Kidney (tissue), 22 donors: ENCODE measurements at places on chromosomes 6 and 20. TPM values are rescaled to one million over a fixed set of nuclear protein-coding genes. Genes with fewer than 3 reads are reported as not detected.

DNA sequence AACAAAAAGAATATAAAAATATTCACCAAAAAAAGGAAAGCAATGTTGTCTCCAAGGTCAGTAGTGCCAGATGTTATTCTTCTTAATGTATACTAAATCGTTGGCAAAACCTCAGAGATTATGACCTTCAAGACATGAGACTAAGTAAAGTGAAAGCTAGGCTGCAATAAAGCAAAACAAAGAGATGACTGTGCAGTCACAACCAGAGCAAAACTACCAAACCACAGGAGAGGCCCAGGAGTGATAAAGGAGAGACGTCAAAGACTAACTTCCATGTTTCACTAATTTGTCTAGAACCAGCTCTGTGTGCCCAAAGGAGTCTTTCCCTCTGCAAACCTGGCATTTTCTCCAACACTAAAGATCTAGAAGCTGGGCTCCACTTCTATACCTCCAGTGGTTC, 155.9 kb upstream of the POU3F2 start:
- DNase-seq = no peak

- DNase-seq = no peak
Measured at GRCh38 chr6:47276377-47276776, 33.3 kb downstream of the TNFRSF21 start.

EBF4 gene
- 10.2 TPM for total RNA-seq

DNA sequence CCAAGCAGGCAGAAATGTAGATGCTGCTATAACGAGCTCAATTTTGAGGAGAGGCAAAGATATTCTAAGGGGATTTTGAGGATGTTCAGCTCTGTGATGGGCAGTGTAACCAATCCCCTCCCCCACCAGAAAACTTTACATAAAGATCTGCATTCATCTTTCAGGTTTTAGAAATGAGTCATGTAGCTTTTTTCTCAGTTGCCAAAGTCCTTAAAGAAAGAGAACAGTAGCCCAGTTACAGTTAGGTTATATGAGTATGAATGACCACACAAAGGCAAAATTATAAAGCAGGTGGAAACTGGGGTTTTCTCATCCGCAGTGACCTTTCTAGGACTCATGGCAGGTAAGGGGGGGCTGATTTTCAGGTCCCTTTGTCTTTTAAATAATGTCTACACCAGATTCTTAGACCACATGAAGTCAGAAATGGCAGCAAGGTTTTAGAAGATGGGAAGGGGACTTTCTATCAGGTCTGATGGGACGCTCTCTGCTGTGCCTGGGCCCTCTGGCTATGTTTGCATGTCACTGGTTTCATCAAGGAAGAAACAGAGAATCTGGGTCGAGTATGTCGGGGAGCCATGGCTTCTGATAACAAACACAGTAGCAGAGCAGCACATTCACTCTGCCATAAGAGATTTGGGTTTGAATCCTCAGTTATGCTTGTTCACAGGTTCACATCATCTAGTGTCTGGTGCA, 94.7 kb downstream of the CLIC5 start:
- DNase-seq = no peak

GMEB2 gene
- 13.4 TPM for total RNA-seq

MYL9 gene
- 294 TPM for total RNA-seq

DNA sequence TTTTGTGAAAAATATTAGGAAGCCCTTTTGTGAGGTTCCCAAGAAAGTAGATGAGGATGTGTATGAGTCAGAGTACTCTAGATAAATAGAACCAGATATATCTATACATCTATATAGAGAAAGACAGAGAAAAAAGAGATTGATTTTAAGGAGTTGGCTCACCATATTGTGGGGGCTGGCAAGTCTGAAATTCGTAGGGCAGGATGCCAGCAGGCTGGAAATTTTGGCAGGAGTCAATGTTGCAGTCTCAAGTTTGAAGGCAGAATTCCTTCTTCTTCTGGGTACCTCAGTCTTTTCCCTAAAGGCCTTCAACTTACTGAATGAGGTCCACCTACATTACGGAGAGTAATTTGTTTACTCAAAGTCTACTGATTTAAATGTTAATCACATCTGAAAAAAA, 65.3 kb upstream of the SAMD3 start:
- DNase-seq = no peak

- DNase-seq = no peak
Measured at GRCh38 chr6:24458134-24458533, 31.2 kb downstream of the GPLD1 start.

- peak; percentile 67 for DNase-seq
Measured at GRCh38 chr6:170222498-170223471, 68.1 kb downstream of the DLL1 start.

SOBP gene
- 9.5 TPM for total RNA-seq

GRCh38 chr6:112284603-112285002, 30.2 kb upstream of the LAMA4 start:
- DNase-seq = no peak

DNAAF9 gene
- 25.2 TPM for total RNA-seq

DNA sequence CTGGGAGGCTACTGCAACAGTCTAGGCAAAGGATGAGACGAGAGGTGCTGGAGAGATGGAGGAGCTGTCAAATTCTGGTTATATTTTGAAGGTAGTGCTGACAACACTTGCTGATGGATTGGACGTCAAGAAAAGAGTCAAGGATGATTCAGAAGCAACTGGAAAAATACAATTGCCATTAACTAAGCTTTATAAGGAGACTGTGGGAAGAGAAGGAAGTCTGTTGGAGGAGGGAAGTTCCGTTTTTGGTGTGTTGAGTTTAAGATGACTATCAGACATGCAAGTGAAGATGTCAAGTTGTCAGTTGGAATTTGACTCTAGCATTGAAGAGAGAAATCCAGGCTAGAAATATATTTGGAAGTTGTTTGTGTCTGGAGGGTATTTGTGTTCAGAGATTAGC, 358.1 kb downstream of the RNGTT start:
- no peak for DNase-seq

GRCh38 chr6:145028144-145028818, 707.0 kb downstream of the EPM2A start:
- peak; percentile 66 for DNase-seq

DNA sequence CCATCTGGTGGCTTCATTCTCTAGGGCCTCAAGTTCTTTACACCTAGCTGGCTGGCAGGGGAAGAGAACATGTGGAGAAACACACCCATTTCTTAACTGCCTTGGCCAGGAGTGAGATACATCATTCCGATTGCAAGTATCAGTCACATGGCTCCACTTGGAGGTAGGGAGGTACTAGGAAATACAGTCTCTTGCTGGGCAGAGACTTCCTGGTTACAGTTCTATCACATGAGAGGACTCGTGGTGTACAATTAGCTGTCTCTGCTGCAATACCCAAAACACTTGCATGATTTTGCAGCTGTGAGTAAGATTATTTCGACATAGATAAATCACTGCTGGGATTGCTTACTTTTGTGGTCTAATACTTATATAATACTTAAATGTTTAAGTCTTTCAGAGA, 51.1 kb downstream of the GTF2H5 start:
- no peak for DNase-seq

DNA sequence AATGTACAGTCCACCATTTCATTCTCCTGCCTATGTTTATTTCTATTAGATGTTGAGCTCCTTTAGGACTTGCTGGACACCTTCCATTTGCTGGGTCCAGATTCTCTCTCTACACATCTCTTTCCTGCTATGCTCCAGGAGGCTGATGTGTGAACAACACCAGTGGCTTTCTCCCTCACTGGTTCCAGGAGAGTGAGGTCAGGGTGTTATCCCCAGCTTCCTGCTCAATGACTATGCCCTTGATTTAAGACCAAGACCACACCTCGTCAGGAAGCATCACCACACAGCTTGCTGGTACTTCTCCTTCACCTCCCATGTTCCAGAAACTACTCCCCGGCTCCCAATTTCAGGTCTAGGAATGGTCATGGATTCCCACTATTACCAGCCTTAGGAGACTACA, 31.3 kb upstream of the E2F3 start:
- DNase-seq = no peak

FAM50B gene
- total RNA-seq = 13.2 TPM

SLC16A10 gene
- total RNA-seq = 3.7 TPM

FNDC1 gene
- total RNA-seq = 1.3 TPM

- DNase-seq = no peak
Measured at GRCh38 chr6:107819217-107819616, 4.9 kb downstream of the SCML4 start.

KCNK16 gene
- total RNA-seq = not detected

STK38 gene
- total RNA-seq = 30.4 TPM

GRCh38 chr6:7674291-7674690, 51.6 kb upstream of the BMP6 start:
- no peak for DNase-seq

BTNL2 gene
- total RNA-seq = not detected

DNA sequence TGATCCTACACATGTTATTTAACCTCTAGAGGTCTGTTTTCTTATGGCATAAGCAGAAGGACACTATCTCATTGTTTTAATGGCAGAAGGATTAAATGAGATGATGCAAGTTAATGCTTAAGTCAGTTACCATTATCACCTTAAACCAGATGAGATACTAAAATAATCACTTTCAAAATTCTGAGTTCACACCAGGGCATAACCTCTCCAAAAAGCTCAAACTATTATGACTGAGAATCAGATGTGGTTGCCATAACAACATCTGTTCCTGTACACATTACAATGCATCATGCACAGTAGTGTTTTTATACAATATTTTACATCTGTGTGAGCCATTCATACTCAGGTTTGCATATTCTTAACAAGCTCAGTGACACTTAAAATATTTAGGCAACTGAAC, 10.2 kb downstream of the ADNP start:
- DNase-seq = no peak

- DNase-seq = no peak
Measured at GRCh38 chr6:132190815-132191175, 210.5 kb downstream of the MOXD1 start.

DNA sequence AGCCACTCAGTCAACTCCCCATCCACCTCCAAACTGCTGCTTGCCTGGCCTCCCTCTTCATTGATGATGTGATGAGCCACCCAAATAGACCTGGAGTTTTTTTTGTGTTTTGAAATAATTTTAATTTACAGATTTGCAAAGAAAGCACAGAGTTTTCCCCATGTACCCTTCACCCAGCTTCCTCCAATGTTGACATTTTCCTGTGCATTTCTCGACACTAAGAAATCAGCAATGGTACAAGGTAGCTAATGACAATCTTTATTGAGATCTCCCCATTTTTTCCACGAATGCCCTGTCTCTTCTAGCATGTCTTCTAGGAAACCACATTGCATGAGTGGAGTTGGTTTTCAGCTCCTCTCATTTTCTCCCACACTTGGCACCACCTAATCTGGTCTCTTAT, 30.1 kb downstream of the PPP1R14C start:
- no peak for DNase-seq

- no peak for DNase-seq
Measured at GRCh38 chr6:142653710-142654420, 291.1 kb downstream of the HIVEP2 start.

- DNase-seq = no peak
Measured at GRCh38 chr6:125257351-125257750, 44.4 kb downstream of the HDDC2 start.

DNA sequence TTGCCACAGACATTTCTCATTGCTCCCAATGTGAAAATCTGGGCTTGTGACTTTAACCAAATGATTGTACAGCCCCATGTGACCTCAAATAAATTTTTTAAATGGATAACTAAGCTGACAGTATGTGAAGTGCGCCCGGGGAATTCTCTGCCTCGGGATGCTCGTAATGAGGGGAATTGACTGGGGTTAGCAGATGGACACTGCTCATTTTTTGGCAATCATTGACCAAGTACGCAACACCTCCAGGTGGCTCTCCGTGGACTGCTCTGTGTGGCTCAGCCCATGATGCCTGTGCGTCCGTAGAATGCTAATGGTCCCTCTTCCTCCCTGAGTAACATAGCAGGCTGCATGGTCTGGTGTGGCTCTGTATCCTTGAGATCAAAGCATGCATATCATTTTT, 42.4 kb downstream of the FARS2 start:
- DNase-seq = no peak

SIRPG gene
- 2.5 TPM for total RNA-seq

BRPF3 gene
- total RNA-seq = 29.5 TPM

GNAS-AS1 gene
- total RNA-seq = 0.88 TPM

DNA sequence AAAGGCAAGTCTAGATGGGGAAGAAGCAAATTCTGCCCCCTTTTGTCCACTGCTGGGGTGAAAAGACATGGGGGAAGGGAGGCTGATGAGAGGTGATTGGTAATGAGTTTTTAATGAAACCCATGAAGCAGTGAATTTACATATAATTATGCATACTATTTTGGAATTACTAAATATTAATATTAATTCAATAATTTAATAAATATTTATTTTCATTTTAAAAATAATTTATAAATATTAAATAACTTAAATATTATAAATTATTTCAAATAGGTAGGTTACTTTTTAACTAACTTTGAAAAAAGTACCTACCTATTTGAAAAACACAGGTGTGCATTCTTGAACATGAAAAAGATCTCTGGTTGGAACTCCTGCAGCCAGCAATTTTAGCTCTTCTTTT, 138.1 kb upstream of the GPR6 start:
- no peak for DNase-seq

DNA sequence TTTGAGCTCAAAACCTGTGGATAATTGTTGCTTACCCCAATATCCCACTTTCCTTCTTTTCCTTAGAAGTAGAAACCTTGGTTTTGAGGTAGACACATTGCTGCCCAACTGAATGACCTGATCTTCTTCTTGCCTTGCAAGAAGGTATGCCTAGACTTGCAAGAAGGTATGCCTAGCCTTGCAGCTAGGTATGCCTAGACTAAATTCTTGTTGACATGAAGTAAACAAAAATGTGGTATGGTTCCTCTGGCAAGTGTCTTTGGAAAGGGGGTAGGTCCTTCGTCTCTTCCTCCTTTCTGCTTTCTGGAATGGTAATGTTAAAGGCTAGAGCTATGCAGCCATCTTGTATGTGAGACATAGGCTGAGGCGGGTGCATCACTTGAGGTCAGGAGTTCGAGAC, 129.2 kb downstream of the GMPR start:
- no peak for DNase-seq

GRCh38 chr6:126524811-126525326, 185.0 kb downstream of the CENPW start:
- no peak for DNase-seq

MROH8 gene
- total RNA-seq = 2.4 TPM

DNA sequence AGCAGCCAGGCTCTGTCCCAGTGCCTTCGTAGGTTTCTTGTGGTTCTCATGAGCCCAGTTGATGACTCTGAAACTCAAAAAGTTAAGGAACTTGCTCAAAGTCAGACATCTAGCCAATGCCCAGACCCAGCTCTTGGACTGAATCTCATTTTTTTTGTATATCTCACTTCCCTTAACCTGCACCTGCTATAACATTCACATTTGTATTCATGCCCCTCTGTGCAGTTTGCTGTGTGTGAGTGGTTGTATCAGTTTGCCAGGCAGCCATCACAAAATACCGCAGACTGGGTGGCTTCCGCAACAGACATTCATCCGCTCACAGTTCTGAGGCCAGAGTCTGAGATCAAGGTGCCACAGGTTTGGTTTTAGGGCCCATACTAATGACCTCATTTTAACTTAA, 49.9 kb downstream of the IPCEF1 start:
- no peak for DNase-seq

- no peak for DNase-seq
Measured at GRCh38 chr6:54465649-54466300, 157.5 kb downstream of the TINAG start.
